ENCODE measurements at places on chromosomes 3 and 15.
A peak's percentile ranks its signal among the peaks of the same experiment; 100 is the strongest.

- H3K27ac ChIP-seq = no peak overlapping the region
- H3K27me3 ChIP-seq = no peaks in the 10 kb centered on the region
- H3K36me3 ChIP-seq = no peaks in the 10 kb centered on the region
Measured at GRCh38 chr3:112375117-112375516, 42.2 kb downstream of the CD200 start.

- H3K27me3 ChIP-seq = no peaks in the 10 kb centered on the region
- H3K4me1 ChIP-seq = peaks cover 5% of the 10 kb centered on the region
- no peak overlapping the region for H3K4me3 ChIP-seq
- no peak for ATAC-seq
Measured at GRCh38 chr3:31692751-31693150, 160.0 kb downstream of the STT3B start.

DNA sequence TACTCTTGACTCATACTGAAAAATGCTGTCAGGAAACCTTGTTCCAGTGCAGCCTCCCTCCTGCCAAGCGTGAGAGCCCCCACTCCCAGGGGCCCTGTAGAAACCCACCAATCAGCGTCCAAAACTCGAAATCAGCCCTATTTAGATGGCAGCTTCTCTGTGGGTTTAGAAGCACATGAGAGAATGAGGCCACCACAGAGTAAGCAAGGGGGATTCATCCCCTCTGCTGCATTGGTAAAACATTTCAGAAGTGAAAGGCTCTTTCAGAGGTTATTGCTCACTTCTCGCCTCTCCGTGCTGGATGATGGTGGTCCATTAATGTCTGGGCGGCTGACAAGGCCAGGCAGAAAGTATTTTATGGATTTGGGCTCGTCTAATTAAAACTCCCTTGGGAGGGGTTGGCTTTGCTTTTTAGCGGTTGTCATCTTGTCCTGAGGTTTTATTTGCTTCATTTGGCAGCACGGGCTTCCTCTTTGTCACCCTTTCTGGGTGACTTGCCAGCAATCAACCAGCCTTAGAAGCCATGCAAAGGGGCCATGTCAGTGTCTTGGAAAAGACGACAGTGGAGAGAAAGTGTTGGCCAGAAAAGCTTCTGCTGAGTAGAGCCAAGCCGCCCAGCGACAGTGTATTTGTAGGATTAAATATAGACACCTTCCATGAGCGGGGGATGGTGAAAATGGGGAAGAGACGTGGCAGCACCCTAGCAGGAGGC is 145.5 kb downstream of the ATP10A start:
- H3K27ac ChIP-seq = no peak overlapping the region
- H3K4me3 ChIP-seq = no peak overlapping the region
- peaks cover 14% of the 10 kb centered on the region for H3K4me1 ChIP-seq
- H3K27me3 ChIP-seq = peaks cover 48% of the 10 kb centered on the region
- H3K36me3 ChIP-seq = no peaks in the 10 kb centered on the region

GRCh38 chr15:79804838-79805237 is 92.0 kb downstream of the MTHFS start:
- no peaks in the 10 kb centered on the region for H3K4me1 ChIP-seq
- no peak for ATAC-seq
- no peak overlapping the region for H3K27ac ChIP-seq
- H3K4me3 ChIP-seq = no peak overlapping the region
- peaks cover 13% of the 10 kb centered on the region for H3K27me3 ChIP-seq

GRCh38 chr15:28984421-28985315 is 98.9 kb downstream of the APBA2 start:
- peaks cover 22% of the 10 kb centered on the region for H3K27me3 ChIP-seq
- H3K4me1 ChIP-seq = no peaks in the 10 kb centered on the region
- no peaks in the 10 kb centered on the region for H3K36me3 ChIP-seq

DNA sequence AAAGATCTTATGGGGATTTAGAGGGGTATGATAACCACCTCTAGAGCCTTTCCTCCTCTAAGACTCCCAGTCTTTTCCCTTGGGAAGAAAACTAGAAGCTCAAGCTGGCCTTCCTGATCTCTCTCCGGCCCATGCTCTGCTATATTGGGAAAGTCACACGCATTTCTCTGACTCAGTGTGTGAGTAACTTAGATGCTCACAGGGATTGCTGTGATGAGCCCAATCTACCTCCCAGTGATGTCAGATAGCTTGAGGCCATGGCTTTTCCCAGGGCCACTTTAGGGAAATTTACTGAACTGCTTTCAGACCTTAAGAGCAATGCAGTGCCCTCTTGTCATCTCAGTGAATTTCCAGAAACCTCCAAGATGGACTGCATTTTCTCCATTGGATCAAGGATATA is 8.6 kb upstream of the ST8SIA2 start:
- no peak for ATAC-seq
- H3K27ac ChIP-seq = no peak overlapping the region
- no peak overlapping the region for H3K4me3 ChIP-seq

DNA sequence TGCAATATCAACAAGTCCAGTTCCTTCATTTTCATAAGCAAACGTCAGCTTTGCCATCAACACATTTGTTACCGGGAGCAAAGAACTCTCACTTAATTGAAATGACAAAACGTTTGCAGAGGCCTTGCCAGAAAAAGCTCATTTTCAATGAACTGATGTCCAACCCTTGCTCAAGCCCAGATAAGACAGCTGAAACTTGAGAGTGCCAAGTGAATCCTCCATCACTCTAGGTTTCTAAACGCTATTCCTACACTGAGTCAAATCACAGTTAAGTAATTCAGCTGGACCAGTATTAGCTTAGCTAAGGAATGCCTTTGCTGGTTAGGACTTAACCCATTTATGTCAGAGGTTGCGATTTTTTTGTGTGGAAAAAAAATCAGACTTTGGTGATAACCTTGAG is 11.5 kb downstream of the CHSY1 start:
- no peak for ATAC-seq
- H3K27me3 ChIP-seq = no peaks in the 10 kb centered on the region
- H3K27ac ChIP-seq = no peak overlapping the region
- H3K36me3 ChIP-seq = peaks cover 22% of the 10 kb centered on the region
- H3K4me3 ChIP-seq = no peak overlapping the region

- H3K27me3 ChIP-seq = no peaks in the 10 kb centered on the region
- no peak overlapping the region for H3K4me3 ChIP-seq
- H3K36me3 ChIP-seq = no peaks in the 10 kb centered on the region
- H3K4me1 ChIP-seq = no peaks in the 10 kb centered on the region
- ATAC-seq = peak; percentile 34
- no peak overlapping the region for H3K27ac ChIP-seq
Measured at GRCh38 chr3:87313641-87314040, 37.3 kb upstream of the POU1F1 start.

GRCh38 chr15:66038387-66039116 is 169.3 kb downstream of the RAB11A start:
- no peak overlapping the region for H3K27ac ChIP-seq
- H3K36me3 ChIP-seq = no peaks in the 10 kb centered on the region
- H3K4me3 ChIP-seq = no peak overlapping the region

GRCh38 chr3:128933213-128933921 is 53.9 kb downstream of the ACAD9 start:
- no peaks in the 10 kb centered on the region for H3K36me3 ChIP-seq
- peaks cover 41% of the 10 kb centered on the region for H3K27me3 ChIP-seq
- ATAC-seq = peak; percentile 8
- no peaks in the 10 kb centered on the region for H3K4me1 ChIP-seq

DNA sequence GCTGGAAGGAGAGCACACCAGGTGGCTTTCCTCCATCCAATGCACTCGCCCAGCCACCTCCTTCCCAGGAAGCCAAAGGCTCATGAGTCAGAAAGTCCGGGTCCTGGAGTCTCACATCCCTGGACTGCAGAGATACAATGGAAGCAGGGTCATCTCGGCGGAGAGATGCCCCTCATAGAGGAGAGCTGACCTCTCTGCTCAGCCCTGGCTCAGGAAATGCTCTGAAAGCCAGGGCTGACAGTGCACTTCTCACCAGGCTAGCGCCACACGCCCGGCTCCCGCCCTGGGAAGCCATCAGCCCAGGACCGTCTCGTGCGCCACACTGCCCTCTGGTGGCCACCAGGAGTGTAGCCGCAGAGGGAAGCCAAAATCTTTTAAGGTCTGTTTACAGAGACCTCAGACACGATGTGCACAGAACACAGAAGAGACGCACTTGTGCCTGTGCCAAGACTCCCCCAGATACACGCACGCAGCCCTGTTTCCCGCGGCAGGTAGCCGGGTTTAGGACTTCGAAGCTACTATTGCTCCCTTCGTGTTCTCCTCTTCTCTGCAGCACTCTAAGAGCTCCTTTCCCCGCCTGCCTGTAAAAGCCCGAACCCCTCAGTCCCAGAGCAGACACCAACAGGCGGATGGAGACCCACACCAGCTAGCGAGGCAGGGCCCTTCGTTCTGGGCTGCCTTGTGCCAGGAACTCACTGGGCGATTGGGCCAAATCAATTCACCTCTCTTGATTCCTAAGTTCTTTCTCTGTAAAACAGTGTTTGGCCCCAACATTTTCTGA is 9.7 kb downstream of the NTRK3 start:
- no peak overlapping the region for H3K27ac ChIP-seq
- no peak overlapping the region for H3K4me3 ChIP-seq
- peaks cover 10% of the 10 kb centered on the region for H3K4me1 ChIP-seq
- H3K27me3 ChIP-seq = peaks cover 29% of the 10 kb centered on the region
- peak; percentile 78 for ATAC-seq

- H3K4me1 ChIP-seq = peaks cover 16% of the 10 kb centered on the region
- H3K4me3 ChIP-seq = peak within 1 kb of the TSS; percentile 73
- H3K36me3 ChIP-seq = peaks cover 17% of the 10 kb centered on the region
- no peak within 1 kb of the TSS for H3K27ac ChIP-seq
- ATAC-seq = peak; percentile 78
Measured at GRCh38 chr3:158731938-158732855, at the start of gene RARRES1. Gene RARRES1 (minus strand): TSS chr3:158732457. CDS start chr3:158732415, 42 bp downstream.

GRCh38 chr15:77870195-77871065 is 207.1 kb downstream of the TBC1D2B start:
- no peak for ATAC-seq
- no peak overlapping the region for H3K4me3 ChIP-seq
- peaks cover 36% of the 10 kb centered on the region for H3K27me3 ChIP-seq
- H3K27ac ChIP-seq = no peak overlapping the region

GRCh38 chr3:133042778-133043177 is 4.6 kb downstream of the TMEM108 start:
- ATAC-seq = no peak
- no peak overlapping the region for H3K4me3 ChIP-seq
- peaks cover 38% of the 10 kb centered on the region for H3K27me3 ChIP-seq

DNA sequence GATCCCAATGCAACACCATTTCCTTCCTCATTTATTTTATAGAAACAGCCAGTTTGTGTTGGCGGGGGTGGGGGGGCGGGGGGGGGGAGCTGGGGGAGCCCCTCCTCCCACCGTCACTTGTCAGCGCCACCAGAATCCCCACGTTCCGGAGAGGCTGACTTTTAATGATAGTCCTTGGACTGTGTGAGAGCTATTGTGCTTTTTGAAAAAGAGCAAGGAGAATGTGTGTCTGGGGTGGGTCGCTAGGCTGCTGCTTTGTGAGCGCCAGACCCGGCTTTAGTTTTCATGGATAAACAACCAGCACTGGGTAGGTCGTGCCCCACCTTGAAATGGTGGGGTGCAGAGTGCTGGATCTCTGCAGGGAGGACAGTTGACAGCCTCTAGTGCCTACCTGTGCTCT is 135.0 kb upstream of the ONECUT1 start:
- ATAC-seq = no peak
- no peaks in the 10 kb centered on the region for H3K36me3 ChIP-seq
- no peak overlapping the region for H3K4me3 ChIP-seq
- no peaks in the 10 kb centered on the region for H3K4me1 ChIP-seq
- peaks cover 23% of the 10 kb centered on the region for H3K27me3 ChIP-seq

DNA sequence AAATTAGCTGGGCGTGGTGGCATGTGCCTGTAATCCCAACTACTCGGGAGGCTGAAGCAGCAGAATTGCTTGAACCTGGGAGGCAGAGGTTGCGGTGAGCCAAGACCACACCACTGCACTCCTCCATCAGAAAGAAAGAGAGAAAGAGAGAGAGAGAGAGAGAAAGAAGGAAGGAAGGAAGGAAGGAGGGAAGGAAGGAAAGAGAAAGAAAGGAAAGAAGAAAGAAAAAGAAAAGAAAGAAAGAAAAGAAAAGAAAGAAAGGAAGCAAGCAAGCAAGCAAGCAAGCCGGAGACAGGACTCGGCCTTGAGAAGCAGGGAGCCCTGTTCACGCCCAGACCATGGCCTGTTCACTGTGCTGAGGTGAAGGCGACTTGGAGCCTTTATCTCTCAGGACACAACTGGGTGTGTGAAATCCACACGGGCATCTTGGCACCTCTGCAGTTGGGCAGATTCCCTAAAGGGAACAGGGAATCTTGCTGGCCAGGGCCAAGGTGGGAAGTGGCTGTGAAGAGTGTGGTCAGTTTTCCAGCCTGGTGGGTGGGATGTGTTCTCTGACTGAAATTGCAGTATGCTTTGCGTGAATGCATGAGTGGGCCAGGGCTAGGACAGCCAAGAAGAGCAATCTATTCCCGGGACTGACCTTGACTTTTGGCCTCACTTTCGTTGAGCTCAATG is 90.3 kb downstream of the CORO2B start:
- peaks cover 20% of the 10 kb centered on the region for H3K4me1 ChIP-seq
- no peaks in the 10 kb centered on the region for H3K36me3 ChIP-seq
- no peak overlapping the region for H3K27ac ChIP-seq
- ATAC-seq = no peak
- H3K27me3 ChIP-seq = peaks cover 61% of the 10 kb centered on the region
- no peak overlapping the region for H3K4me3 ChIP-seq

- H3K4me3 ChIP-seq = no peak overlapping the region
- no peaks in the 10 kb centered on the region for H3K36me3 ChIP-seq
- no peaks in the 10 kb centered on the region for H3K27me3 ChIP-seq
- peaks cover 23% of the 10 kb centered on the region for H3K4me1 ChIP-seq
- peak; percentile 58 for ATAC-seq
Measured at GRCh38 chr3:160006282-160007163, 17.9 kb downstream of the IL12A start.

DNA sequence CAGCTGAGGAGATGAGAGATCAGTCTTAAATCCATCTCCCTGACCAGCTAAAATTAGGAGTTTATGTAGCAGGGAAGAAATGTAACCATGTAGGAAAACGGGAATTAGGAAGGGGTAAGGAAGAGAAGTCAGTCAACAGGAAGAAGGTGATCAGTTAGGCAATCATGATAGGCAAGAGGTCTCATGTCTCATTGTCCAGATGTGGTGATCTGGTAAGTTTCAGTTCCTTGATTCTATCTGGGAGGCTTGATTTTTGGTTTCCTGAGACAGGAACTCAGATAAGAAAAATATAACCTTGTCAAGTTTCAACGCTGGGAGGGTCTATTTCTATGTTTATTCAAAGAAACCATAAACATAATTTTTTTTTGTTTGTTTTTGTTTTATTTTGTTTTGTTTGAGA is 40.3 kb upstream of the TBC1D5 start:
- no peak overlapping the region for H3K4me3 ChIP-seq
- peak overlapping the region; percentile 4 for H3K27ac ChIP-seq
- no peak for ATAC-seq
- H3K36me3 ChIP-seq = peaks cover 5% of the 10 kb centered on the region

- H3K36me3 ChIP-seq = no peaks in the 10 kb centered on the region
- ATAC-seq = no peak
- H3K4me3 ChIP-seq = no peak overlapping the region
- no peaks in the 10 kb centered on the region for H3K27me3 ChIP-seq
- no peaks in the 10 kb centered on the region for H3K4me1 ChIP-seq
- no peak overlapping the region for H3K27ac ChIP-seq
Measured at GRCh38 chr15:27094235-27094634, 123.3 kb downstream of the GABRG3 start.

GRCh38 chr3:16252243-16252978 is 12.3 kb downstream of the DPH3 start:
- peaks cover 8% of the 10 kb centered on the region for H3K36me3 ChIP-seq
- ATAC-seq = no peak
- no peak overlapping the region for H3K4me3 ChIP-seq
